Kidney (tissue), 22 donors: ENCODE measurements at places on chromosomes 1 and 21.
A peak's percentile ranks its signal among the peaks of the same experiment; 100 is the strongest.

DNA sequence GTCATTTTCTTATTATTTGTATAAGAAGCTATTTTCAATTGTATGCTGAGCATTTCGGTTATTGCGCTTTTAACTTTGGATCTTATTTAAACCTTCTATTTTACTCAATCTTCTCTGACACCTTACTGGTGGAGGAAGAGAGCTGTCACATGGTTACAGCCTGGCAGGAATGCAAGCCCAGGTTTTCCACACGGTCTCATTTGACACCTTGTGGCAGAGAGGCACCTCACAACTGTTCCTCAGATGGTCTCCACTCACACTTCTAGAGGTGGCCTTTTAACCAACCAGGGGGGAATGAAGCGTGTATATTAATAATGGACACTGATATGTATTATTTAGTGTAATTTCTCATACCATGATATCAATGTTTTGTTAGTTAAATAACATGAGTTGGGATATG, 9.6 kb downstream of the OR2T33 start:
- no peak for DNase-seq

- DNase-seq, result no peak
These were observed 5.4 kb downstream of the PNRC2 start for GRCh38 chr1:23964790-23965740.

DNA sequence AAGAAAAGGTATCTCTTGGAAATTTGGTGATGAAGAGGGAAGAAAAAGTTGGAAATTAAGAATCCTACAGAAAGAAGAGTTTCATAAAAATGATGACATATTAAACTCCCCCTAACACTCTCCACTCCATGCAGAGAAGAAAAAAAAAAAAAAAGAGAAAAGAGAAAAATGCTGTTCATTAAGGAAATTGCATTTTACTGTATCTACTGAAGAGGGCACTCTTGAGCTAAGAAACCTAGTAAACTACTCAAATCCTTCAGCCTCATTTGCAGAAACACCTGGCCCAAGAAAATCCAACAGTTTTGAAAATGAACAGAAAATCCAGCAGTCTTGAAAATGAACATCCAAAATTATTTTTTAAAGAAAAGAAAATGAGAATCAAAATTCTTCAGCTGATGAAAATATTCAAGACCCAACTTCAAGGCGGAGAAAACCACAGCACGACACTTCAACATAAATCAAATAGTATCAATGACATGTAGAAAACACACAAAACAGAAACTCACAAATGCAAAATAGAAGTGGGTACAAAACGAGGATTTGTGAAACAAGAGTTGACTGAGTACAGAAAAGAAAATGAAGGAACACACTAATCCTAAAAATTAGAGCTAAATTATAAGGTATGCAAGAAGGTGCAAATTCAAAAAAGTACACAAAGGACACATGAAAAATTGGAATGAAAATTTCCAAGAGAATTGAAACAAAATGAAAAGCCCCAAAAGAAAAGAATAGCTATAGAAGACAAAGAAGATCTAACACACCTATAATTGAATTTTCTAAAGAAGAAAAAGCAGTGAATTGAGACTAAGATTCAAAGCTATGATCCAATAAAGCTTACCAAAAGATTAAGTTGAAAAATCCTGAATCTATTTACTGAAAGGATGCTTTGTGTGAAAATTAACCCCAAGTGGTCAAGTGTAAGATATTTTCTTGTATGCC, 73.2 kb upstream of the DNAJC6 start:
- peak; percentile 60 for DNase-seq

- no peak for DNase-seq
These were observed 135.7 kb downstream of the CNIH3 start for GRCh38 chr1:224751624-224752311.

DNA sequence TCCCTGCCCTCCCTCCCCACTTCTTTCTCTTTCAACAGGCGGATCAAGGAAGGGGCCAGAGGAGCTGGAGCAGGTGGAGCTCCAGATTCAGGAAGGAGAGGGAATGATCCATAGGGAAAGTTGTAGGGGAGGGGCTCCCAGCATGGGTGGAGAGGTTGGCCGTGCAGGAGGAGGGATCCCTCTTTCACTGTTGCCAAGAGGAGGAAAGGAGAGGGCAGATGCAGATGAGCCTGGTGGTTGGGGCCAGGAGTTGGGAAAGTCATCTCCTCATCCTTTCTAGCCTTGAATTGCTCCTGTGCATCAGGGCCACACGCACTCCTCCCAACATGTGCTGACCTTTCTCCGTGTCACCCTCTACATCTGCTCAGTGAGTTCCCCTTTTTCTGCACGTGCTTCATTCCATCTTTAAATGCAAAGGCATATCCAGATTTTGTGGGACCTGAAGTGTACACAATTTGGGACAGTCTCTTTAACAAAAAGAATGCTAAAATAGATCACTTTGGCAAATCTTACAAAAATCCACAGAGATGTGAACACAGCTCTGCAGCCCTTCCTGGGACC, 32.4 kb downstream of the ZBTB18 start:
- no peak for DNase-seq

GRCh38 chr1:112872551-112872962, 83.4 kb downstream of the SLC16A1 start:
- DNase-seq, result no peak

- peak; percentile 65 for DNase-seq
These were observed 1377.7 kb upstream of the ADGRL4 start for GRCh38 chr1:80384083-80384830.

- DNase-seq, result no peak
These were observed 1526.1 kb downstream of the KCNT2 start for GRCh38 chr1:195082183-195082582.

DNA sequence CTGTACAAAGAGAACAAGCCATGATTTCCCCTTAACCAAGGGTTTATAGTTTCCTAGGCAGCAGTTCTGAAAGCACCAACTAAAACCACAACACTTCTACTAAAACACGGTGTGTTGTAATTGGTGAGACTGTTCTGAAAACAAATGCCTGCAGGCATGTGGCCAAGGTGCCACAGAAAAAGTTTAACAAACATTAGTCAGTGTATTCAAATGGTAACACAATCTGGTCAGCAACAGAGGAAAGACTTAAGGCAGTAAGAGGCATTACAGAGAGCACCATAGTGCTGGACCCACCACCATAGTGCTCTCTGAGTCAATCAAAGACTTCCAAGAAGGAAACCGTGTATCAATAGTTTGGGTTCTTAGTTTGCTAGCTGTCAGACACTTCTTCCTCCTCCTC, 16.7 kb downstream of the SNIP1 start:
- no peak for DNase-seq

GRCh38 chr1:210342986-210343780, 14.5 kb downstream of the HHAT start:
- no peak for DNase-seq

GRCh38 chr1:98677288-98677687, 15.8 kb downstream of the SNX7 start:
- no peak for DNase-seq

DNA sequence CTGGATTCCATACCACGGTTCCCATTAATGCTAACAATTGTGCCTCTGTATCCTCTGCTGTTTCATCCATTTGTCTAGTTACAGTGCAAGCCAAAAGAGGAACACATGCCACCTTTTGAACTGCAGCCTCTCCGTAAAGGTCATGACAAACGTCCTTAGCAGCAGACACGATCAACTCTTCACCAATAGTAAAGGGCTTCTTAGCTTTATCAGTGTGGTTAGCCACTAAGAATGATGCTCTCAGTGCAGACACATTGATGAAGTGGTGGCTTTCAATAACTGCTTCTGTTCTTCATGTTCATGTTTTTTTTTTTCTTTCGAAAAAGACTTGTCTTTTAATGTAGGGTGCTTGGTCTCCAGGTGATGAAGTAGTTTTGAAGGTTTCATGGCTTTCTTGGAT, 14.3 kb downstream of the XPR1 start:
- no peak for DNase-seq

GRCh38 chr1:104932030-104932915, 1182.6 kb downstream of the AMY1C start:
- DNase-seq, result no peak

GRCh38 chr1:97123717-97124431, 402.3 kb downstream of the PTBP2 start:
- peak; percentile 61 for DNase-seq

DNA sequence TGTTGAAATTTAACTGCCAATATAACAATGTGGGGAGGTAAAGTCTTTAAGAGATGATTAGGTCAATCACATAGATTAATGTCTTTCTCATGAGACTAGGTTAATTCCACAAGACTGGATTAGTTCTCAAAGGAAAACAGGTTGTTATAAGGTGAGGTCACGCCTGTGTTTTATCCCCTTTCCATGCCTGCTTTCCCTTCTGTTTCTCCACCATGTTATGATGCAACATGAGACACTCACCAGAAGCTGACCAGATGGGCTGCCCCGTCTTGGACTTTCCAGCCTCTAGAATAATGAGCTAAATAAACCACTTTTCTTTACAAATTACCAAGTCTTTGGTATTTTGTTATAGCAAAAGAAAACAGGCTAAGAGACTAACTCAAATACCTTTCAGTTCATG, 70.8 kb downstream of the DDAH1 start:
- no peak for DNase-seq

GRCh38 chr21:39445321-39446269, at the start of gene LCA5L:
Gene LCA5L, minus strand, starts transcription at chr21:39445778. Its CDS starts 17,285 bp downstream, at chr21:39428493.
- peak; percentile 95 for DNase-seq
